ENCODE measurements at places on chromosomes 6 and 20.
A peak's percentile ranks its signal among the peaks of the same experiment; 100 is the strongest.

DNA sequence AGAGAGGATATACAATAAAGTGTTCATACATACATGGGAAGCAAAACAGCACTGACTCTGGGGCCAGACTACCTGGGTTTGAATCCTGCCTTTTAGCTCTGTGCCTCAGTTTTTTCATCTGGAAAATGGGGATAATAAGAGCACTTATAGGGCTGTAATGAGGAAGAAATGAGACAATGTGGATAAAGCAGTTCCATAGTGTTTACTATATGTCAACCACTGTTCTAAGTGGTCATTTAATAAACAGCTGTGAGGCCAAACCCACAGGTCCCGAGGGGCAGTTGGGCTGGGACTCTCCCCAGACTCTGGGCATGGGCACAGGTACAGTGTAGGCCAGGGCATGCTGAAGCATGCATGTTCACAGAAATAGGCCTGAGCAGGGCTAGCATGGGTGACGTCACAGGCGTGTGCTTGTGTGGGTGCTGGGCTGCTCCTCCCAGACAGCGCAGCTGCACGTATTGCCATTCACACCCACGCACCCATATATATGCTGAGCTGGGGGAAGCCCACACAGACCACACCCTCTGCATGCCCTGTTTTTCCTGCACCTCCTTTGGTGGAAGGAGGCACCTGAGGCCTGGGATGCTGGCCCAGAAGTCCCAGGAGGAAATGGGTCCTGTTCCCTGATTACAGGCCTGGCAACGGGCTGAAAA is 3.5 kb upstream of the PLCG1 start:
- no peak for DNase-seq

DNA sequence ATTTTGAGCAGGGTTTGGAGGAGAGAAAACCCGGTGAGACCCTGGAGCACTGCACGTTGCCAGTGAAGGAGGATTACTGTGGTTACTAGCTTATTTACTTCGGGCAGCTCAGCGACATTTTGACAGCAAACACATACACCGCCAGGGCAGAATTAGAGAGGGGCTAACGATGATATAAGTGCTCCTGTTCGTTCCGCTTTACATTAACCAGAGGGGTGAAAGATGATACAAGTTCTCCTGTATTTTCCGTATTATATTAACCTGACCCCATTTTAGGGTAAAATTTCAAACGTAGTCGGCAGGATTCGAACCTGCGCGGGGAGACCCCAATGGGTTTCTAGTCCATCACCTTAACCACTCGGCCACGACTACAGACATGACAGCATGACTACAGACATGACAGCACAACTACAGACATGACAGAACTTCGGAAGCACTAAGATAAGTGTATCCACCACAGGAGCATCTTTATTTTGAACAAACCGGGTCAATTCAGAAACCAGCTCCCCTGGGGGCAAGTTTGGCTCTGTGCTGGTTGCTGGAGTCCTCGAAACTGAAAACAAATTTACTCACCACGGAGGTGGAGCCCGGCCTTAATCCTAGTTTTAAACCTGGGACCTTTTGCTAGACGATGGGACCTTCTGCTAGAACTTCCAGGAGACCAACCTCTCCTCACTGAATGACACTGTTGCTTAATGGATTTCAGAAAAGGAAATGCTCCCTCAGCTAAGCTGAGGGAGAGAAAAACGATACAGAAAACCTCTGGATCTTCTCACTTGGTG is 80.4 kb upstream of the ZNF184 start:
- peak; percentile 41 for DNase-seq

GRCh38 chr6:144418959-144419545 is 133.9 kb downstream of the UTRN start:
- DNase-seq, result no peak

DNA sequence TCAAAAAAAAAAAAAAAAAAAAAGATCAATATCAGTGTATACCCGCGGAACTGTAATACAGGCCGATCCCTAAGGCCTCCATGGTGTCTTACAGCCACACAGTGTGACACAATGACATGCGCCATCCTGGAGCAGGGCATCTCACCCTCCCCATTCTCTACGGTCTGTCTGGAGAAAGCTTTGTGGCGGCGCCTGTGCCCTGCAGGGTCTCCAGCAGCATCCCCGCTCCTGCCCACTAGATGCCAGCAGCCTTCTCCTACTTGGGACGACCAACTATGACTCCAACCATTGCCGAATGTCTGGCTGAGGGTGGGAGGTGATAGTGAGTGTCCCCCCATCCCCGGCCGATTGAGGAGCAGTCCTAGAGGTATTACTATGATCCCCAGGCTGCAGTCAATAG is 558.8 kb upstream of the AGPAT4 start:
- DNase-seq, result no peak

- no peak for DNase-seq
These were observed 354.9 kb downstream of the CD109 start for GRCh38 chr6:74050921-74051320.

GRCh38 chr20:48765359-48765758 is 62.4 kb downstream of the PREX1 start:
- no peak for DNase-seq

- no peak for DNase-seq
These were observed 19.1 kb upstream of the TMEM217 start for GRCh38 chr6:37277001-37277409.

GRCh38 chr20:52619671-52620070 is 352.5 kb upstream of the TSHZ2 start:
- DNase-seq, result no peak

DNA sequence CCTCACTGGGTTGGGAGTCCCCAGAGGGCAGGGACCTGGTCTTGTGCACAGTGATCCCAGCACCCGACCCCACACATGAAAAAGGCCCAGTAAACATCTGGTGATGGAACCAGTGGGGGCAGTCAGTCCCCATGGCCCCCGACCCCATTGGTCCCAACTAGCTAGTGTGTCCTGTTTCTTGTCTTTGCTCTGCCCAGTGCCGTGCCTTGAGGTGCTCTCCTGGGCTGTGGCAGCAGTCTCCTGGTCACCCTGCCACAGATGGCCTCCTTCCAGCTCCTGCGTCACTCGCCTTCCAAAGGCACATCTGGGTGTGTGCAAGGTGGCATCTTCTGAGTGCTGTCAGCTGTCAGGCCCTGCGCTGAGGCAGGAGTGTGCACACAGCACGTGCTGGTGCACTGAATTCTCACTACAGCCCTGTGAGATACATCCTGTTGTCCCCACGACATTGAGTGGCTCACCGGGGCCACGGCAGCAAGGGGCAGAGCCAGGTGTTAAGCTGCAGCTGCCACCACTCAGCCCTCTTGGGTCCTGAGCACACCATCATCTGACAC is 3.9 kb downstream of the NPEPL1 start:
- no peak for DNase-seq

GRCh38 chr6:123053602-123054225 is 57.7 kb downstream of the CLVS2 start:
- no peak for DNase-seq

- peak; percentile 93 for DNase-seq
These were observed 19.4 kb downstream of the RAMACL start for GRCh38 chr6:166567107-166567506.

DNA sequence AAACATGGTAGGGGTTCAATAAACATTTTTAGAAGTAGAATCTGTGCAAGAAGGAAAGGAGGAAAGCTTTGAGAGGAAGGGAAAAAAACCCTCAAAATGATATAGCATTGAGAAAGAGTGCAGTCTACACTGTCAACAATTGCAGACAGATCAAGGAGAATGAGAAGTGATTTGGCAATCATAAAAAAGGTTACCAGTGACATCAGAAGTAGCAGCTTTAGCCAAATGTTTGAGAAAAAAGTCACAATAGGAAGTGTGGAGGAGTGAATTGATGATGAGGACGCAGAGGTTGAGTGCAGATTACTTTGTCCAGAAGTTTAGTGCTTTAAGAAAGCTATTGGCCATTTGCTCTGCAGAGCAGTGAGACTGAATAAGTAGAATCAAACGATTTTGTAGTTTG is 155.0 kb downstream of the GJA1 start:
- DNase-seq, result peak; percentile 21

DNA sequence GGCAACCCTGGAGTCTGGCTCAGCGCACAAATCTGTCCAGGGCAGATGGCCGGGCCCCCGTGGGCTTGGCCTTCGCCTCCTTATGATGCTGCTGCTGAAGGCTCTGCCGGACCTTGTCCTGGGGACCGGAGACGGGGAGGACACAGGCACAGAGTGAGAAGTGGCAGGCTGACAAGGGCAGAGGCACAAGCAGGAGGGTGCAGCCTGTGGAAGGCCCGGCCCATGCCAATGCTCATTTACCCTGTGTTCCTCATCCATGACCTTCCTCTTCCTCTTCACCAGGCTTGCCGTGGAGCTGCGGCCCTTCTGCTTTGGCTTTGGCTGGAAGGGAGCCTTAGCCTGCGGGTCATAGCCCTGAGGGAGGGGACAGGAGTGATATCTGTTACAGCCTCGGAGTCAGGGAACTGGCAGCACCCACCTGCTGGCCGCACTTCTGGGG is 2.4 kb downstream of the B3GALT4 start:
- no peak for DNase-seq

- no peak for DNase-seq
These were observed 7.6 kb upstream of the RNF182 start for GRCh38 chr6:13917141-13917540.

DNA sequence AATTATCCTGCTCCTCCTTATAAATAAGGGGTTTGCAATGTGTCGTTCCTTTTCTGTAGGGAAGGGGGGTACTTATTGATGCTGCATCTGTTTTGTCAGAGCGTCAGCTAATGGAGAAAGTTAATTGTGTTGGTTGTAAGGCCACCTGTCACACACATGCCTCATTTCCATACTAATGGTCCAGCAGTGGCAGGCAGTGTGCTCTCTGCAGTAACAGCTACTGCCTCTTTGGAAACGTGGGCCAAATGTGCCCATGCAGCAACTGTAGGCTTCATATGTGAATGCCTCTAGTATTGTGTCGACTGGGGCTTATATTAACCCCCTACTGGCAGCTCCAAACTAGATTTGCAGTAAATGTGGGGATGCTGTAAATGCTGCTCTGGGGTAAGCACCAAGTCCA is 56.3 kb upstream of the OLIG3 start:
- no peak for DNase-seq

- DNase-seq, result no peak
These were observed 117.4 kb upstream of the FRMD1 start for GRCh38 chr6:168196385-168196860.

DNA sequence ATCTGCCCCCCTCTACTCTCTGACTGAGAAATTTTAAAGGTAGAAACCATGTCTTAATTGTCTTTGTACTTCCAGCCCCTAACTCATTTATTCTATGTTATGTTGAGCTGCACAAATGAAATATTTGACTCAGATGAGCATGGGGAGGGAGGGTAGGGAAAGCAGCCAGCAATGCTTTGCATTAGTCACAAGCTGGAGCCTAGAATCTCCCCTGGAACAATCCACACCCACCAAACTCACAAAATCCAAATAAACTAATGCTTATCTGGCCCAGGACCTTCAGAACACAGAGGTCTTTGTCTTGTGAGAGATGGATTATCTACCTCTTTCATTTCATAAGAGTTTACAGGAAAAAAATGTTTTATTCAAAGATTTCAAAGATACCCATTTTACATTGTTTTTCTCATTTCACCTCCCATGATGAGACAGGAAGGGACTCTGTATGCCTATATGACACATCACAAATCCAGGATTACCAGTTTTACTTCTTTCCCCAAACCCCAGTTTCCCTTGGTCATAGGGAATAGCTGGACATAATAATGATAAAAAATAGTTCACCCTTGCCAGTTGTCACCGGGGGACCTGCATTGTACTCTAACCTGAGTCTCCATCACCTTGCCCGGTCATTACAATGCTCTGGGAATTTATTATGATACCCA is 466.9 kb downstream of the KIF16B start:
- no peak for DNase-seq

- no peak for DNase-seq
These were observed 100.0 kb upstream of the FOXP4 start for GRCh38 chr6:41446132-41446531.

DNA sequence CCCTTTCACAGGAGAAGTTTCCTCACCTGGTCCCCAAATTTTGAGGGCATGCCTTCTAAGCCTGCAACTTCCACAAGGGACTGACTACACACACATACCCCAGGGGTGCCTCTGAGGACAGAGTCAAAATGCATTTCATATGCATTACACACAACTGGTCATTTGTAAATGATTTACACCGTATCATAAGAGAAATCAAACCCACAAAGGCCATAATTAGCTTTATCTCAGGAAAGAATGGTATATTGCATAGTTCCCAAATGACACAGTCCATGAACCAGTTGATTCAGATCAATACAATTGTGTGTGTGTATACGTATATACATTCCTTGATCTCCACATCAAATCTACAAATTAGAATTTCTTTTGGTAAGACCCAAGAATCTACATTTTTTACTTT is 203.3 kb upstream of the PRDM1 start:
- DNase-seq, result no peak

DNA sequence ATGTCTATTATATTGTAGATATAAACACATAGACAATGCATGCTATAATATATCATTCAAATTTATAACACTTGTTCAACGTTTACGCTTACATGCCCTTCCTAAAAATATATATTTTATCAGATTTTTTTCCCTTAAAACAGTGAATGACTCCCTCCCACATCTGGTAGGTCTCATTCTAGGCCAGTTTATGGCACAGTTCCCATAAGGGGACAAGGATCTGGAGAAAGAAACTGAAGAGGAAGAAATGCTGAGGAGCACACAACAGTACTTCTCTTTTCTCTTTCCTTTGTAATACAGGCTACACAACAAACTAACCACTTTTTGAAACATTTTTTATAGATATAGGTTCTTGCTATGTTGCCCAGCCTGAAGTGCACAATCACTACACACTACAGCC is 48.6 kb upstream of the RCAN2 start:
- DNase-seq, result no peak

GRCh38 chr6:51568771-51569170 is 518.6 kb downstream of the PKHD1 start:
- DNase-seq, result no peak

GRCh38 chr6:141580988-141581552 is 551.7 kb upstream of the GJE1 start:
- DNase-seq, result peak; percentile 65

- no peak for DNase-seq
These were observed 181.0 kb downstream of the TFAP2C start for GRCh38 chr20:56810141-56810540.
